Activated T-helper 17 cell treated with anti-CD3 and anti-CD28 coated beads, Interleukin-2, amount 50 U/mL, for 72 hours (primary cell): ENCODE measurements at places on chromosomes 4 and X. TPM values are rescaled to one million over a fixed set of nuclear protein-coding genes. Genes with fewer than 3 reads are reported as not detected.

SH3TC1 gene
- 23.1 TPM for total RNA-seq

CT55 gene
- total RNA-seq: not detected

PRKG2 gene
- total RNA-seq: not detected

GPR143 gene
- total RNA-seq: not detected

PAGE2B gene
- 4.7 TPM for total RNA-seq

TSPAN7 gene
- 1.2 TPM for total RNA-seq

MAGEH1 gene
- 14.5 TPM for total RNA-seq
